NCI-H2171 treated with DMSO at 0.1 percent for 48 hours (cell line): ENCODE measurements at places on chromosomes 13 and 19.

DNA sequence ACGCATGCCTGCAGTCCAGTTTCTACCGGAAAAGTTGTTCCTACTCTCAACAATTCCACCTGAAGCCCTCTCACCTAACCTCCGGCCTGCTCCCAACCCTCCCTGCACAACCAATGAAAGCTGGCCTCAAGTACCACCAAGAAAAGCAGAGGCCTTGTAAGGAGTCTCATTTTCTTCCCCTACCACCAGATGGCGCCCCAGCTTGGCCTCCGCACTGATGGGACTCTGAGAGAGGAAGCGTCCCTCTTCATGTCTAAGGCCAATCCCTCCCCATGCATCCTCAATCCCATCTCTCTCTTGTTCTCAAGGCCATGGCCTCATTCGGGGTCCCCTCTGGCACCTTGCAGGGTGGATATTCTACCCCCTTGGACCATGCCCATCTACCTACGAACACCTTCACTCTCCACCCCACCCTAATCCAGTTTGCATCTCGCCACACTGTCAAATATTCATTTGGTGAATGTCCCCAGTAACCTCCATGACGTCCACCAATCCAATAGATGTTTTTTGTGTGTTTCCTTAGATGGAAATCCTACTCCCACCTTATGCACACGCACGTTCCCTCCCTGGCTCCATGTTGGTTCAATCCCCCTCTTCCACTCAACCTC lies 412.8 kb downstream of the ZNF536 start:
- DNase-seq = peak; percentile 24

GRCh38 chr13:25775275-25775674 lies 276.5 kb downstream of the SHISA2 start:
- DNase-seq = no peak

DNA sequence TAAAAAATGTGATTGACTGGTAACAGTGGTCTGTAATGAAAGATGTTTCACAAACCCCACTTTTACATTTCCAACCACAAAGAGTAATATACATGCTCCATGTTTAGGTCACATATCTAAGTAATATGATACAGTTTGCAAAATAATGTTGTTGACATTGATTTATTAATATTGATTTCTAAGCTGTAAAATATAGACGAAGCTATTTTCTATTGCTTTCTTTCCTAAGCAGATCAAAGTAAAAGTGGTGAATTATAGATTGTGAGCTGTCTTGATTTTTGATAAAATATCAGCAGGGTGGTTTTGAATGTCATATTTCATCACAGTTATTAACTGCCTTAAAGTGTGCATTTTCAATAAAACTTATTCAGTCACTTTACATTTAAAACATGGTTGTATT lies 2292.8 kb downstream of the PCDH9 start:
- DNase-seq = no peak

DNA sequence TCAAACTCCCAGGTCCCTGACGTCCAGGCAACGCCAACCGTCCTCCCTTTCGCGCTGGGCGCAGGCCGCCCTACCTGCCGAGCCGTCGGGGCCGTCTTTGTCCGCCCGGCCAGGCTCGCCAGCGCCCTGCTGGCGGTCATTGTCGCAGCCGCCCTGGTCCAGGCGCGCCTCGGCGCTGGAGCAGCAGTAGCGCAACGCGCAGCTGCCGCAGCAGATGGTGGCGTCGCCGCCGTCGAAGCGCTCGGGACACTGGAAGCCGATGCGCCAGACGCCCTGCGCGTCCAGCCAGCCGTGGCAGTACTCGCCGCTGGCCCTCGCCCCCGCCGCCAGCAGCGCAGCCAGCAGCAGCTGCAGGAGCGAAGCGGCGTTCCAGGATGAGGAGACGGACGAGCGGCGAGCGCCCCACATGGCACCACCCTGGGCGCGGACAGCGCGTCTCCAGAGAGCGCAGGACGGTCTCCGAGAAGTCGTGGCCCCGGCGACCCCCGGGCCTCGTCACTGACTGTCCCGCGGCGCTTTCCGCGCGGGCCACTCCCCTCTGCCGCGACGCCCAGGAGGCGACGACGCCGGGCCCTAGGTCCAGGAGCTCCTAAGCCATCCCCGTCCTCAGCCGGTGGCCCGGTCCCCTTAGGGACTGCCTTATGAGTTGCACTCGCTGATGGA lies 1.1 kb downstream of the SHISA2 start:
- peak; percentile 35 for DNase-seq

GRCh38 chr13:43191546-43191945 lies 168.2 kb downstream of the DNAJC15 start:
- DNase-seq = no peak

GRCh38 chr13:102276404-102276803 lies 125.4 kb downstream of the FGF14 start:
- no peak for DNase-seq

GRCh38 chr13:31349156-31349555 lies 149.4 kb downstream of the B3GLCT start:
- no peak for DNase-seq

GRCh38 chr19:51386882-51387520 lies 773 bp downstream of the LIM2 start:
- no peak for DNase-seq

DNA sequence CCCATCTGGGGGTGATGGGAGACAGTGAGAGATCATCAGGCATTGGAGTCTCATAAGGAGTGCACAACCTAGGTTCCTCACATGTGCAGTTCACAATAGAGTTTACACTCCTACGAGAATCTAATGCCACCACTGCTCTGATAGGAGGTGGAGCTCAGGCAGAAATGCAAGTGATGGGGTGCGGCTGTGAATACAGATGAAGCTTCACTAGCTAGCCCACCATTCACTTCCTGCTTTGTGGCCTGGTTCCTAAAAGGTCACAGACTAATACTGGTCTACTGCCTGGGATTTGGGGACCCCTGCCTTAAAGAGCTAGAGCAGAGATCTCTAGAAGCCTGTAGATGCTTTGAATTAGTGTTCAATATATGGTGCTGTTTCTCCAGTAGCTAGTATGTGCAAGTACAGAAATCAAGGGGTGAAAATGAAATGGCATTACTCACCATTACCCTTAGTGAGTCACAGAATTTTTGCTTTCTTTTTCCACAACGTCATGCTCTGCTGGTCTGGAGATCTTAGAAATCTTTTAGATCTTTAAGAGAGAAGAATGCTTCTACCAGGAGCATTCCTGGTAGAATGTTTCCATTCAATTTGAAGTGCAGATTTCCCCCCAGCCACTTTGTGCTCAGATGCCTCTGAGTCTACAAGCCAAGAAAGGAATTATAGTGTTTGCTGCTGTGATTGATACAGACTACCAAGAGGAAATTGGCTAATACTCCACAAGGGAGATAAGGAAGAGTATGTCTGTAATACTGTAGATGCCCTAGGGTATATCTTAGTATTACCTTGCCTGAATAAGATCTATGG lies 2301.2 kb downstream of the PCDH9 start:
- DNase-seq = no peak

GRCh38 chr13:113775451-113776145 lies 16.6 kb downstream of the TMEM255B start:
- no peak for DNase-seq

DNA sequence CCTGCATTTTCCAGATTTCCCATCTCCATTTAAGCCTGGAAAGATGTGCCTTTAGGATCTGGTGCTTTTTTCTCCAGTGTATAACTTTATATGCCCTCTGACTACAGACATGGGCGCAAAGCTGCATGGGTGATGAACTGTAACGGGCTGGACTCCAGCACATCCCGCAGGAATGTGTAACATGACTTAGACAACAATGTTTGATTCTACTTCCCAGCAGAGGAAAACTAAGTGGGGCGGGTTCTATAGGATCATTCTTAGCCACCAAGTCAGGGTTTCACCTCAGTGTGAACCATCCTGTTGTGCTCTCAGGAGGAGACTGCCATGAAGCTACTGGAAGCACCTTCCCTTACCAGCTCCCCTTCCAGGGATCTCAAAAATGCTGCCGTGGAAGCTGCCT lies 93.2 kb upstream of the SERP2 start:
- no peak for DNase-seq

- DNase-seq = peak; percentile 92
Measured at GRCh38 chr13:48160606-48161278, 65.8 kb upstream of the MED4 start.

GRCh38 chr19:41802770-41803169 lies 6.4 kb downstream of the CEACAM3 start:
- no peak for DNase-seq

- no peak for DNase-seq
Measured at GRCh38 chr19:49781394-49781793, 14.6 kb downstream of the AP2A1 start.

DNA sequence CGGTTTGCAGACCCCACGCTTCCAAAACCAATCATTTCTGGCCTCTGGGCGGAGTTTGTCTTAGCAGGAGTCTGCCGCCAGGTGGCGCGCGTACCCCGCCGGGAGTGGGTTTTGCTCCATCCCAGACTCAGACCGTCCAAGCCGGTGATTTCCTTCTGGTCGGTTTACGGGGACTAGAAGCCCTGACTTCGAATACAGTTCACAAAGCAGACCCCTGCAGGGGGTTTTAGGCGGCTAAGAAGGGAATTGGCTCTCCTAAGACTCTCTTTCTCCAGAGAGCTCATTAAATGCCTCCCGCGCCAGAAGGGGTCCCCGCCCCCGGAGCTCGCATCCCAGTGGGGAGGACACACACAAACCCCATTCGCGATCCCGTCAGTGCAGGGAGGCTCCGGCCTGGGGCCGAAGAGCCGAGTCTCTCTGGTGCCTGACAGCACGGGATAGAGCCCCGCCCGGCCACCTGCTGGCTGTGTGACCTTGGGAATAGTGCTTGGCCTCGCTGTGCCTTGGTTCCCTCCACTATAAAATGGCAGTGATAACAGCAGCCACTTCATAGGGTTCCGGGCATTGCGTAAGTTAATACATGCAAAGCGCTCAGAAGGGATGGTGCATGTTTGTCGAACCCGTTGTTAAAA lies 8.6 kb upstream of the NUP62 start:
- DNase-seq = peak; percentile 67

DNA sequence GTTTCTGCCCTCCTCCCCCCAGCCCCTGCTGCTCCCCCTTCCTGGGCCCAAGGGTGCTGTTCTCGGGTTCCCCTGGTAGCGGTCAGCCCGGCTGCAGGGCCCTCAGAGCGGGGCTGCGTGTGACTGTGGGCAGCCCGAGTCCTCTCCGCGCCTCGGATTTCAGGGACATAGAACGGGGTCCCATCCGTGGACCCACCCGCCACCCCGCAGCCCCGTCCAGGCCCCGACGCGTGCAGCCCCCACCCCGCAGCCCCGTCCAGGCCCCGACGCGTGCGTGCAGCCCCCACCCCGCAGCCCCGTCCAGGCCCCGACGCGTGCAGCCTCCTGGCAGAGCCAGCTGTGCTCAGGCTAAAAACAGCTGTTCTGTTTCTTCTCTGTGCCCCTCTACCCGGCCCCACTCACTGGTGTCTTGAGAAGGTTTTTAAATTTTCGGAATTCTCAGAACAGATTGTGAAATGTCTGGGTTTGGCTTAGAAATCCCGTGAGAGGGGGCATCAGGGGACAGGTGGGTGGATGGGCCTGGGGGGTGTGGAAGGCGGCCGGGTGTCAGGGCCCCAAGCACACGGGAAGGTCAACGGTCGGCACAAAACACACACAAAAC lies 5.5 kb upstream of the PRTN3 start:
- DNase-seq = no peak

DNA sequence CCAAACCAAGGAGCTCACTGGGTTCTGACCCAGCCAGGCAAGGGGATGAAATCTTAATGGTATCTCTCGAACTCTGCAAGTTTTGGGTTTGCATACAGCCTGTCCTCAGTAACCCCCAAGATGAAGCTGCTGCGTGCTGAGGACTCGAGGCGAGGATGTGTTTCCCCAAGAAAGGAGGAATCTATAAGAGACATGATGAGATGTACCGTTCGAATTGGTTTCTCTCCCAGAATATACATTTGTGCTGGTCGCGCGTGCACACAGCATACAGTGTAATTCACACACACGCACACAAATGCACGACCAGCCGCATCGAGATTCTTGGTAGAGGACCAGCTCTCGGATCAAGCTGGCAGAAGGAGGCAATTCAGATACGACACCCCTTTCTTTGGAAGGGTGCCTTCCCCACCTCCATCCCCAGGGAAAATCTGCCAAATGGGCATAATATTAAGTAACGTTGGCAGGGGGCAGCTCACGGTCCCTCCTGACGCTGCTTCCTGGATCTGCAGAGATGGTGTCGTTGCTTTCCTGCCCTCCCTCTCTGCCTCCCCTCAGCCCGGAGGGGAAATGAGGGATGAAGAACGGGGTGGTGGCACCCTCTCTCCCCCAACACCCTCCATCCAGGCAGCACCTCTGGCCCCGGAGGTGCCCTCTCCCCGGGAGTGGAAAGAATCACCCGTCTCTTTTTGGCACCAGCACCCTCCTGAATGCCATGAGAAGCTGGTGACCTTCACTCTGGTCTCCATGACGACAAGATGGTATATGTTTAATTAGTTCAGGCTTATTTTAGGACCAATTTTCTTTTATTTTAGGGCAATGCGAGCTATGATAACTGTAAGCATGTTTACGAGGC lies 310.2 kb downstream of the ZNF536 start:
- DNase-seq = peak; percentile 59

DNA sequence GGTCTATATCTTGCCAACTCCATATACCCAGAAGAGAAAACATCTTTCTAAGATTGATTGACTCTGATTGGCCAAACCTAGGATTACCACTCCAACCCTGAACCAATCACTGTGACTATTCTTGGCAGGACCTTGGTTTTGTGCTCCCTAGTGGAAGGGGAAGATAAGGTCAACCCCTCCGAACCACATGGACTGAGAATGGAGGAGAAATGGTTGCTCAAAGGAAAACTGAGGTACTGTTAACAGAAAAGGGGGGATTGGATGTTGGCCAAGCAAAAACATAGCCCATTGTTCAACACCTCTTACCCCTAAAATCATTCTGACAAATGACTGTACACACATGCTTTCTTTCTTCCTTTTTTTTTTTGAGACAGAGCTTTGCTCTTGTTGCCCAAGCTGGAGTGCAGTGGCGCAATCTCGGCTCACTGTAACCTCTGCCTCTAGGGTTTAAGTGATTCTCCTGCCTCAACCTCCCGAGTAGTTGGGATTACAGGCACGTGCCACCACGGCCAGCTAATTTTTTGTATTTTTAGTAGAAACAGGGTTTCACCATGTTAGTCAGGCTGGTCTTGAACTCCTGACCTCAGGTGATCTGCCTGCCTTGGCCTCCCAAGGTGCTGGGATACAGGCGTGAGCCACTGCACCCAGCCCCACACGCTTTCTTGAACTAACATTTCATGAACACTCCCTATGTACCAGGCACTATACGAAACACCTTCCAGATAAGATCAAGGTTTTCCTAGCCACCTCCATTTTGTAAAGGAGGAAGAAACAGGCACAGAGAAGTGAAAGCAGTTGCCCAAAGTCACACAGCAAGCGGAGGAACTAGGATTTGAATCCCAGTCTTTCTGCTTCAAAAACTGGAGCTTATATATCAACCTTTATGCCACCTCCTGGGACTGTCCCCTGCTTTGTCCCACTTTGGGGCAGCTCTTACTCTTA lies 6.5 kb downstream of the MEIOSIN start:
- no peak for DNase-seq

- no peak for DNase-seq
Measured at GRCh38 chr19:13505761-13506470, 363 bp downstream of the CACNA1A start.

- DNase-seq = peak; percentile 93
Measured at GRCh38 chr19:21358768-21359451, at the start of gene ZNF738. ZNF738 (plus strand) TSS chr19:21359000; CDS start chr19:21359141, 141 bp downstream.
